ENCODE measurements at places on chromosomes 12 and 14. TPM values are rescaled to one million over a fixed set of nuclear protein-coding genes. Genes with fewer than 3 reads are reported as not detected.

The E2F7 gene
- 26.7 TPM for total RNA-seq

The NTF3 gene
- not detected for total RNA-seq

The OTX2 gene
- total RNA-seq, result 147 TPM

The INSM2 gene
- not detected for total RNA-seq

The NFE2 gene
- not detected for total RNA-seq

The OTOGL gene
- 0.73 TPM for total RNA-seq

The PROX2 gene
- not detected for total RNA-seq

The MGP gene
- not detected for total RNA-seq

The RASSF8 gene
- total RNA-seq, result 19.8 TPM

The GSC gene
- 5.2 TPM for total RNA-seq

The ALKBH2 gene
- total RNA-seq, result 44.5 TPM

The LALBA gene
- total RNA-seq, result not detected
